ENCODE measurements at places on chromosomes 2 and 18.
A peak's percentile ranks its signal among the peaks of the same experiment; 100 is the strongest.

- peak; percentile 18 for DNase-seq
These were observed 52.7 kb downstream of the TET3 start for GRCh38 chr2:74037379-74037860.

DNA sequence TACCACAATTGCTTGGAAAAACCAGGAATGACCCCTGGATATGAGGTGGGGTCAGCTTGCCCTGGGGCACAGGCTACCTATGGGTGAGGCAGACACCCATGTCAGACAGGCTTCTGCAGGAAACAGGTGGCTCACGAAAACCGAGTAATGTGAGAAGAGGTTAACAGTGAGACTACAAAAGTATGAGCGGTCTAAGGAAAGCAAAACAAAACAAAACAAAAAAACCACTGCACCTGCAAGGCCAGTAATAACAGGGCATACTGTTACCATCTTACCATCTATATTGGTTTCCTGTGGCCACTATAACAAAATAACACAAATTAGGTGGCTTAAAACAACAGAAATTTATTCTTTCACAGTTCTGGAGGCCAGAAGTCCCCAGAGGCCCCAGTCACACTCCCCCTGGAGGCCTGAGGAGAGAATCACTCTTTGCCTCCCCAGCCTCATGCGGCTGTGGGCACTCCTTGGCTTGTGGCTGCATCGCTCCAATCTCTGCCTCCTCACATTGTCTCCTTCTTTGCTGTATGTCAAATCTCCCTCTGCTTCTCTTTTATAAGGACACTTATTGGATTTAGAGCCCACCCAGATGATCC, 86.6 kb upstream of the EPC2 start:
- no peak for DNase-seq

DNA sequence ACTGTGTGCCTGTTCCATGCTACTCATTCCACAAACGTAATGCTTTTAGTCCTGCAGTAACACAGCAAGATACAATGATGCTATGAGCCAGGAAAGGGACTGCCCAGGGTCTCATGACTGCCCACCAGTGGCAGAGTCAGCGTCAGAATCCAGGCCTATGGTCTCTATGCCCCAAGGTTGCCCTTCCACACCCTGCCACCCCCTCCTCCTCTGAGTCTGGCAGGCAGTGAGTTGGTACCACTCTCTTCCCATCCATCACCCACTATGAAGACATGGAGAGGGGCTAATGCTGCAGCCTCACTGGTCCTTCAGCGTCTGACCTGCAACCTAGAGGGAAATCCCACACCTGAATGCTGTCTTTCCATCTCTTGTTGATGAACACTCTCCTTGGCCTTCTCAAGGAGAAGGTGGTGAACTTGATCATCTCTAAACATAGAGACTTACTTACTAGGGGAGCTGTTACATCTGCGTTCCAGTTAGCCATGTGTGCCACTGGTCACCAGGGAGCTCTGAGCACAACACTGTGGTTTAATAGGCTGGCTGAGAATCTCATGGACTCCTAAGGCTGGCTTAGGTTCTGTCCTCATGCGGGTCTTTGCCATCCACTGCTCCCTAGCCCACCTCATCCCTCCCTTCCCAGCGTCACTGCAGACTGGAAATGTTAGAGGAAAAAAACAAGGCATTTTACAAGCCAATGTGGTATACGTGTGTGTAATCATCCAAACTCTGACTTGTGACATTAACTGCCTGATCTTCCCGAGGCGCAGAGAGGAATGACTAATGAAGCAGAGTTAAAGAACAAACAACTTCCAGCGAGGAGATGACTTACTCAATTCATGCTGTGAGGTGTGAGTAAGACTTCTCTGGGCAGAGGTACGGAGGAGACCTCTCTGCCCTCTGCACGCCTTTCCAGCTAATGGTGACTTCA, 28.8 kb downstream of the STEAP3 start:
- peak; percentile 70 for DNase-seq

DNA sequence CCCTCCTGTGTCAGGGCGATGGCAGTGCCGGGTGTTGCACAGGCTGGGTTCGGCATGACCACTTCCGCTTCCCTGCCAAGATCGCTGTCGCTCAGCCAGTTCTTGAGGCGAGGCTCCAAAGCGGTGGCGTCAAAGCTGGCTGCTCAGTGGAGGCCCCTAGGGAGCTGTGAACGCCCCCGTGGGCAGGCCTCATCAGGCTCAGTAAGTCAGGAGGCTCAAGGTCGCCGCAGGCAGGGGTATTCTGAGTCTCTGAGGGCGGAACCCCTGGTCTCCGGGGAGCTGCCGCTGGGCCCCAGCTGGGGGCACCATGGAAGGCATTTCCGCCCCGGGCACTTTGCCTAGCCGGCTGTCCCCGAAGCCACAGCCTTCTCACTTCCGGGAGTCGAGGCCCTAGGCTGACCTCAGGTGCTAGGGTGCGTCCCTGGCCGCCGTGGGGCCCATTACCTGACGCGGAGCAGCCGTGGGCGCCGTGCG, 210.4 kb downstream of the SOCS6 start:
- no peak for DNase-seq

GRCh38 chr2:241935774-241936173, 66.2 kb downstream of the RTP5 start:
- DNase-seq = no peak

- DNase-seq = no peak
These were observed 47.0 kb downstream of the COBLL1 start for GRCh38 chr2:164794432-164795231.

DNA sequence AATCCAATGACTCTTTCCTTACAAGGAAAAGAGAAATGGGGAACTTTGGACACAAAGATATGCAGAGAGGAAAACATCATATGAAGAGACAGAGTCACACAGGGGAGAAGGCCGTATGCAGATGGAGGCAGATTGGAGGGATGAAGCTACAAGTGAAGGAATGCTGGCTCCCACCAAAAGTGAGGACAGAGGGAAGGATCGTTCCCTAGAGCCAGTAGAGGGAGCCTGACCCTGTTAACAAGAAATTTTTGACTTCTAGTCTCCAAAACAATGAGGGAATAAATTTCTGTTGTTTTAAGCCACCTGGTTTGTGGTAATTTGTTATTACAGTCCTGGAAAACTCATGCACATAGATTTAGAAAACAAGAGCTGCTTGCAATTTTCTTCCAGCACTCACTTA, 169.3 kb downstream of the PMAIP1 start:
- DNase-seq = no peak

GRCh38 chr2:28674062-28674712, 77.4 kb upstream of the PPP1CB start:
- no peak for DNase-seq

DNA sequence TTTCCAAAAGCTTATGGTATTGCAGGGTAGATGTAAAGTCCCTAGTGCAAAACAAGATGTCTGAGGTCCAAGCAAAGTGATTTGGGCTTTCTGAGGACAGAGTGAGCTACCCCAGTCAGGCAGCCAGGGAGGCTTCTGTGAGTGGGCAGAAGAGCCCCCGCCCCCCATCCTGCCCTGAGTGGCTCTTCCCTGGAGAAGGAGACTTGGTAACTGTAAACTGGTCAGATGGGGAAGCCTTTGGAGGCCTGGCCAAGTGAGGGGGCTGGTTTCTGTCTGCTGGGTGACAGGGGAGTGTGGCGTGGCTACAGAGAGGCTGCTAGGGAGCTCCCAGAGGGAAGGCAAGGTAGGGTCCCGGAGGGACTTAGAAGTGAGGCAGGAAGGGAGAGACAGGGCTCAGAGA, 181.3 kb upstream of the HAAO start:
- DNase-seq = no peak

DNA sequence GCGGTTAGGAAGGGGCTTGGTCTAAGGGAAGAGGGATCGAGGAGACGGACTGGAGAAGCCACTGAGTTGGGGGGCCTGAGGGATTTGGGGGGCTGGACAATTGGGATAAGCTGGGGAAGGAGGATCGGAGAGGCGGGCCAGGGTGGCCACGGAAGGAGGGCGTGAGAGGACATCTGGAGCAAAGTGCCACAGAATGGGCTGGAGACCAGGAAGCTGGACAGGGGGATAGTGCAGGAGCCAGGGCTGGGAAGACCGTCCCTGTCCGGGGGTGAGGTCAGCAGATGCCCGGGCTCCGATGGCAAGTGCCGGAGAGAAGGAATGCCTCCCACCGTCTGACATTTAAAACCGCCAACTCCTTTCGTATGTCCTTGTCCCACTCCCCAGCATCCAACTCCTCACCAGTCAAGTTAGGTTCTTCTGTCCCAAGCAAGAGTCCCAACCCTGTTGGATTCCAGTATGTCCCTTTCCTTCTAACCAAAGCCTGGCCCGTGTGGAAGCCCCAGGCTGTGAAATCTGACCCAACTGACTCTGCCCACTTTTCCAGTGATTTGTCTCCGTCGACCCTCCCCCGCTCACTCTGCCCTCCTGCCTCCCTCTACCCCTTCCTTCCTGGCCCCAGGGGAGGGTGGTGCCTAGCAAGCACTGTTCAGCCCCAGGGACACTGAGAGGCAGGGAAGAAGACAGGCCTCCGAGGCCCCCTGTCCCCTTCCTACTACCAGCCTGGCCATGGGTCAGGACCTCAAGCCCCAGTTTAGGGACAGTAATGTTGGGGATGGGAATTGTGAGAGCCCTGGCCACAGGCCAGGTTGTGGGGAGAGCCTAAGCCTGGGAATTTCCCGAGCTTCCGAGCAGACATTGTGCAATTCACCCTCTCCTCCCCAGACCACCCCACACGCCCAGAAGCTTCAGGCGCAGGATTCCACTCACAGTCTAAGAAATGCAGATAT, 31.5 kb upstream of the TMBIM1 start:
- no peak for DNase-seq

DNA sequence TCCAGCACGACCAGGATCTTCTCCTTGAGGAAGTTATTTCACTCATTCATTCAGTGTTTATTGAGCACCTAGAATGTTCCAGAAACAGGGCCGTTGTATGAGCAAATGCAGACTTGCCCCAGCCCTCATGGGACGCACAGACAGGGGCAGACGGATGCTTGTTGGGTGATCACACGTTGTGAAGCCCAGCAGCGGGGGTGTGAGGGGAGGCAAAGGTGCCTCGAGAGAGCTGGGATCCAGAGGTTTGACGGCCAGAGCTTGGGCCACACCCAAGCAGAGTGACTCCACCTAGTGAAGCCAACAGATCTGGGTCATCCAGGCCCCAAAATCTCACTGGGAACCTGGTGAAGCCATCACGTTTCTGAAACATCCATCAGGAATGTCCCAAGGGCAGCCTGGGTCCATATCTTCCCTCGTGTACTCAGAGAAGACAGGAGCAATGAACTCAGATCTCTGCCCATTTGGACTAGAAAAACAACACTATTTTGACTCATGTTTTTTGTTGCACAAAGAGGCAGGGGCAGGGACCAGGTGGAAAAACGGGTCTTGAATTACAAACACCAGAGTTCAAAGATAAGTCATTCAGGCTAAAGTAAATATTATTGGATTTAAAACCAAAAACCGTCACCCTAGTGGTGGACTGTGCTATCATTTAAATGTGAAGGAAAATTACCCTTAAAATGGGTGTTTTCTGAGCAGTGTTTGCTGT, 54.9 kb upstream of the RBM44 start:
- DNase-seq = no peak

GRCh38 chr2:56077359-56077915, 106.4 kb upstream of the CCDC85A start:
- no peak for DNase-seq

GRCh38 chr2:233699424-233700027, 6.8 kb downstream of the UGT1A6 start:
- DNase-seq = no peak

DNA sequence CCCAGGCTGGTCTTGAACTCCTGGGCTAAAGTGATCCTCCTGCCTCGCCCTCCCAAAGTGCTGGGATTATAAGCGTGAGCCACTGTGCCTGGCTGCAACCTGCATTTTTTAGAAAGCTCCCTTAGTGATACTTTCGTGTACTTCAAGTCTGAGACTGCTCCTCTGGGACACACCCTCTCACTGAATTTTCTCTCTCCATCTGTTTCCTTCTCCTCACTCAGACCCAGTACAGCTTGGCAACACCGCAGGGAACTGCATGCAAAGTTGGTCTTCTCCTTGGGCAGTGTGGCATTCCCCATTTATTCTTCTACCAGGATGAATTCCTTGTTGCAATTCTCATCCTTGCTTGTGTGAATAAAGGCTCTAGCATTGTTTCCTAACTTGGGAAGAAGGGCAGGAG, 175.9 kb downstream of the LPIN1 start:
- no peak for DNase-seq

DNA sequence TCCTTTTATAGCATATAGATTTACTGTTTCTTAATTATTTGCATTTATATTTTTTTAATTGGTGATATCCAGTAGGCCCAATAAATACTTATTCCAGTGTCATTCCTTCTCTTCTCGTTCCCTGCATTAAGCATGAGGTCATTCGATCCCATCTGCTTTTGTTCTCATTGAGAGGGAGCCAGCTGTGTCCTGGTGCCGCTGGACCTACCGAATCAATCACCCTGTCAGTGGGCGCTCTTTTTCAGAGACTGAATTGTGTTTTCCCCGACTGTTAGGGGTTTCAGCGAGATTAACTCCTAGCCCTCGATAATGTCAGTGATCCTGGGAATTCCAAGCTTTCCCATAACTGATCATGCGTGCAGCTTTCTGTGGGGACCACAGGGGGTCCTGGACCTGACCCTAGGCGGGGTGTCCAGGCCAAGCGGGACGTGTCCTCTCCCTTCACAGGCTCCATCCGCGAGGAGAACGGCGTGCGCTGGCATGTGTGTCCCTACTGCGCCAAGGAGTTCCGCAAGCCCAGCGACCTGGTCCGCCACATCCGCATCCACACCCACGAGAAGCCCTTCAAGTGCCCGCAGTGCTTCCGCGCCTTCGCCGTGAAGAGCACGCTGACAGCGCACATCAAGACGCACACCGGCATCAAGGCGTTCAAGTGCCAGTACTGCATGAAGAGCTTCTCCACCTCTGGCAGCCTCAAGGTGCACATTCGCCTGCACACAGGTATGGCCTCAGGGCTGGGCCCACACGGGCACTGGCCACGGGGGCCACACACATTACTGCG, 72.4 kb downstream of the ZNF236 start:
- no peak for DNase-seq

DNA sequence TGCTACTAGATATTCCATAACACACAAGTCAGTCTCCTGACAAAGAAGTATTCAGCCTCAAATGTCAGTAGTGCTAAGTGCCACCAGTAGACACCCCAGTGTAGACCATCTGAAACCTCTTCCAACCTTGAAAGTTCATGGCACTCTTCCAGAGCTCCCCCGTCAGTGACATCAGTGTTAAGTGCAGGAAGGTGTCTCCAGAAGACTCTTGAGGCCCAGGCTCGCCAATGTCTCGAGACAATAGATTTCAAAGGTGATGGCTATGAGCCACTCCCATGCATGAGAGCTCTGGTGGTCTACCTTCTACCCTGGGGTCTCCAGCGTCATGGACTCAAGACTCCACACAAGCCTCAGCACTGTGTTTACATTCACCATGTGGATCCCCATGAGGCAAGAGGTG, 183.8 kb downstream of the SMAD2 start:
- DNase-seq = no peak

DNA sequence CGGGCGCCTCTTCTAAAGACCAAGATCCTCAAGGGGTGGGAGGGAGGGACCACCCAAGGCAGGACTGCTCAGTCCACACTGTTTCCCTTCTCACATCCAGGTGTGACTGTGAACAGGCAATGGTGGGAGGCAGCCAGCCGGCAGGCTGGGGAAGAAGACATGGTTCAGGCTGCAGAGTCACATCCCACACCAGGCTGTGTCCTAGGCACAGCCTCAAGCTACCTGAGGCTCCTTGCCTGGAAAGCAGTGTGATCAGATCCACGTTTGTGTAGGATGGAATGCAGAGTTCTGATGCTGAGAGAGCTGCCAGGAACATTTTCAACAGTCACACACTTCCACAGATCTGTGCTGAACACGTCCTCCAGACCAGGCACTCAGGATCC, 16.4 kb downstream of the SLC66A2 start:
- DNase-seq = no peak

Measured in fibroblast of the conjunctiva (primary cell).